ENCODE measurements at places on chromosomes 4 and X.

- no peak for DNase-seq
These were observed 61.5 kb upstream of the AP1S2 start for GRCh38 chrX:15915959-15916703.

- DNase-seq, result no peak
These were observed 50.3 kb downstream of the STPG2 start for GRCh38 chr4:98092833-98093439.

GRCh38 chrX:133542476-133542875 lies 127.2 kb upstream of the GPC4 start:
- no peak for DNase-seq

DNA sequence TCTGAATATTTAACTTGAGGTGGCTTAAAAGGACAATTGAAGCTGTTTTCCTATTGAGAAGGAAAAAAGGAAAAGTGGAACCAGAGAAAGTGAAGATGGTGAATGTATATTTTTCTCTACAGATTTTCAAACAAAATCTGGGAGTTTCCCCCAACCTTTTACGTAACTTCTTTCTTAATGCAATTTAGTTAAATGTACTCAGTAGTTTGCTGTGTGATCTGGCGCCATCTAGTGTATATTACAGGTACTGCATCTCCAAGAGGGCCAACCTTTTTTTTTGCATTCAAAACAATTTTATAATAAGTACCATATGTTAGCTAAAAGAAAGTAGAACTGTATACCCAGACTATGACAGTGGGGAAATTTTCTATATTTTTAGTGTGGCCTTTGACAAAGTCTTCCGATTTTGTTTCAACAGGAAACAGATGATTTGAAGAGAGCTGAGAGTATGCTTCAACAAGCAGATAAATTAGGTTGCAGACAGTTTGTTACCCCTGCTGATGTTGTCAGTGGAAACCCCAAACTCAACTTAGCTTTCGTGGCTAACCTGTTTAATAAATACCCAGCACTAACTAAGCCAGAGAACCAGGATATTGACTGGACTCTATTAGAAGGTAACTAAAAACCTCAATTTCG lies 82.0 kb downstream of the PLS3 start:
- DNase-seq, result peak; percentile 0

- DNase-seq, result no peak
These were observed 206.5 kb upstream of the ANXA10 start for GRCh38 chr4:167885872-167886271.

- DNase-seq, result no peak
These were observed 14.3 kb upstream of the FAM241A start for GRCh38 chr4:112130906-112131305.

- no peak for DNase-seq
These were observed 32.6 kb upstream of the NAA11 start for GRCh38 chr4:79358438-79358837.

GRCh38 chr4:186551849-186552248 lies 3.5 kb downstream of the MTNR1A start:
- DNase-seq, result no peak

DNA sequence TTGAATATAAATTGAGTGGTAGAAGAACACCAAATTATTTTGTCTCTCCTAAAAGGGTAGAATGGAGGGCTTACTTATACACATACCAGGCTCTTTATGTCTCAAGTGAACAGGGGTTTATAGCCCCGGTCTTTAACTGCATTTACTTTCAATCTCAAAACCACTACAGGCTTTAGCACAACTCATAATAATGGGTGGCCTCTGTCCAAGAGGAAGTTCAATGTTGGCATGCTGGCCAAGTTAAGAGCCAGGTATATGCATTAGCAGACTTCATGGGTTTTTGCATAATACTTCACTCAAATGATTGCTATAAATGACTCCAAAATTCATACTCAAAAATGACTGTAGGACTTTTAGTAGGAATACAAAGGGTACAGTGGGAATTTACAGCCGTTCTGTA lies 118.5 kb upstream of the OTUD4 start:
- no peak for DNase-seq

DNA sequence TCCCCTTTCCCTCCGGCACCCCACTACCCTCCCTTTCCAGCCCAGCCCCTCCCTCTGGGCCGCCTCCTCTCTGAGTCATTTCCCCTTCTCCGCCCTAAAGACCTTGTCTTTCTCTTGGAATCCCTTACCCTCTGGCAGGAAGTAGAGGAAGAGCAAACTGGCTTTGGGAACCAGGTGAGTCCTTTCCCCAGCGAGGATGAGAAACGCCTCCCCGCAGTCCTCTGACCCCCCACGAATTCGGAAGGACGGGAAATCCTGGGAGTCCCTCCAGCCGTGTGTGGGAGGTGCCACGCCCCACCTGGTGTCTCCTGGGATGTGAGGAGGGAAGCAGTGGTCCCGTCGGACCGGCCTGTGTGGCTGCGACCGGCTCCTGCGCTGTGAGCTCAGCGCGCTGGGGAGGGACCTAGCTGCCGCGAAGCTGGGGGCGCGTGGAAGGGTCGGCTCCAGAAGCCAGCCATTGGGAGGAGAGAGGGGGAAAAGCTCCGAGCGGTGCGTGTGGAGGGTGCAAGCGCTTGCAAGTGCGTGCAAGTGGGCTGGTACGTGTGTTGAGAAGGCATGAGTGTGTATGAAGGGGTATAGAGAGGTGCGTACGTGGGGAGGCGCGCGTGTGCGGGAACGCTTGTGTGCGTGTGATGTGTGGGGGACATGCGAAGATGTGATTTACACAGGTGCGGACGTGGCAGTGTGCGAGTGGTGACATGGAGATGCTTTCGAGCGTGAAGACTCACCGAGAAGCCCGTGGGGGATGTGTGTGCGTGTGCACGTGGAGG lies 46.3 kb downstream of the TEX13B start:
- DNase-seq, result no peak

- DNase-seq, result no peak
These were observed 38.4 kb downstream of the GRSF1 start for GRCh38 chr4:70801265-70801809.

GRCh38 chr4:97500423-97500822 lies 642.9 kb downstream of the STPG2 start:
- DNase-seq, result no peak

GRCh38 chr4:18111081-18111480 lies 89.5 kb upstream of the LCORL start:
- no peak for DNase-seq

DNA sequence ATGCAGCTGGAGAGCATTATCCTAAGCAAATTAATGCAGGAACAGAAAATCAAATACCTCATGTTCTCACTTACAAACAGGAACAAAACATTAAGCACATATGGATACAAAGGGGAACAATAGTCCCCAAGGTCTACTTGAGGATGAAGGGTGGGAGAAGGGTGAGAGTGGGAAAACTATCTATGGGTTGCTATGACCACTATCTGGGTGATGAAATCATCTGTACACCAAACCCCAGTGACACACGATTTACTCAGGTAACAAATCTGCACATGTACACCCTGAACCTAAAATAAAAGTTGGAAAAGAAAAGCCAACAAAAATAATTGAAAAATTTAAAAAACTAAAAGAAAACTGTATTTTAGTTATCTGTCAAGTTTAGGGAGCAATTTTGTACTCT lies 5.9 kb downstream of the HPGD start:
- DNase-seq, result no peak

- DNase-seq, result no peak
These were observed 33.5 kb upstream of the RASSF6 start for GRCh38 chr4:73653695-73654106.

DNA sequence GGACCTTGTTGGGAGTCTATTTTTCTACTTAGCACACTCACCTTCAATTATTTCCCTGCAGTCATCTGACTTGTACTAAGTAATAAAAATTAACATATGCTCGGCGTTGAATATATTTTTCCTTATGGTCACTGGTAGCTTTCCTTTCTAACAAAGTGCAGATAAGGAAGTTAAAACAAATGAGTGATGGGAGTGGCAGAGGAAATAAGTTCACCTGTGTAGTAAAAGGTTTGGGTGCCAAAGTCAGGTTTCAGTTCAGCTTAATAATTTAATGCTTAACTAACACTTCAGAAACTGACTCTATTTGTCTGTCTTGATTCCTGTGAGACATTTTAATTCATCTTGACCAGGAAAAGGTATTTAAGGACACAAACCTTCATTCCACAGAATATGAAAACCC lies 184.4 kb downstream of the PCDH7 start:
- no peak for DNase-seq

GRCh38 chr4:181835348-181835747 lies 407.9 kb upstream of the TENM3 start:
- no peak for DNase-seq

- no peak for DNase-seq
These were observed 40.3 kb downstream of the ATP11C start for GRCh38 chrX:139892512-139892911.

DNA sequence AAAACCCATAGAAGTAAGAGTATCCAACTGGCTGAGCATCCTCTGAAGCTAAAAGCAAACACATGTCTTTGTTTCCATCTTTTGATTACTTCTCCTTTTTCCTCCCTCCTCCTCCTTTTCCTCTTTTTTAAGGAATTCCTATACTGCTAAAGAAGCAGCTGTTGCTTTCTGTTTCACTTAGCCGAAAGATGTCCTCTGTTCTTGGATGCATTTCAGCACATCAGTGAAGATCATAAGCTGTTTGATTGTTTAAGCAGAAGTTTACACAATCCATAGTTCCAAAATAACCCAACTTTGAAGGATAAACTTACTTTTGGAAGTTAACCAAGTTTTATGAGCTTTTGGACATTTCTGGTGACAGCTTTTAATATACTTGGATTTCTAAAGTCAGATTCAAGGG lies 55.1 kb upstream of the TNIP3 start:
- no peak for DNase-seq

DNA sequence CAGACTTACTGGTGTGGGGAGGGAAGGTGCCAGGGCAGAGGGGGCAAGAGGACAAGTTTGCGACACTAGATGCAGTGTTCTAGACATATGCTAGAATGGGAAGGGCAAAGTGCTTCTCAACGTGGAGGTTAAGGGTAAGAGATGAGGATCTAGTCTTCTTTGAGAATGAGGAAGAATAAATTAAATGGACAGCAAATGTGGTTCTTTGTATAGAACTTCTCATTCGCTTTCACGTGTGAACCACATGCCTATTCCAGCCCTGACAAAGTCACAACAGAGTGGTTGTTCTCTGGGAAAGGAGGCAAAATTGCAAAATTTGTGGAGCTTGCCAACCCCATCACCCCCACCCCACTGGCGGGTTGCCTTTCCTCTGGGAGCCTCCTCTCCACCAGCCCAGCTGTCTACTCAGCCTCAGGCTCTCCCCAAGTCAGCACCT lies 1.5 kb upstream of the ANXA5 start:
- DNase-seq, result no peak

DNA sequence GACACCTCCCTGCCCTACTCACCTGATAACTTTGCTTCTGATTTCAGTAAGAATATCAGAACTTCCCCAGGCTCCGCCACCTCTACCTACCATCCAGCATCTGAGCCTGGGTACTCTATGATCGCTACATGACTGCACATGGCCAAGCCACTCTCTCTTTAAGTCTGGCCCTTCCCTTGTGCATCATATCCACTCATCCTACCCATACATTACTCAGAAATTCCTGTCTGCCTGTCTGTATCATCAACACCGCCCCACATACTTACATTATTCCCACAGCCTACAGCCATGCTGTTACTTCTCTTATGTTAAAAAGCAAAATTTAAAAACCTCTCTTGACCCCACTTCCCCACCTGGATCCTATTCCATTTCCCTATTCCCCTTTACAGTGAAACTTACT lies 84.7 kb downstream of the SCD5 start:
- no peak for DNase-seq

GRCh38 chr4:110484029-110484428 lies 8.1 kb downstream of the ENPEP start:
- no peak for DNase-seq

DNA sequence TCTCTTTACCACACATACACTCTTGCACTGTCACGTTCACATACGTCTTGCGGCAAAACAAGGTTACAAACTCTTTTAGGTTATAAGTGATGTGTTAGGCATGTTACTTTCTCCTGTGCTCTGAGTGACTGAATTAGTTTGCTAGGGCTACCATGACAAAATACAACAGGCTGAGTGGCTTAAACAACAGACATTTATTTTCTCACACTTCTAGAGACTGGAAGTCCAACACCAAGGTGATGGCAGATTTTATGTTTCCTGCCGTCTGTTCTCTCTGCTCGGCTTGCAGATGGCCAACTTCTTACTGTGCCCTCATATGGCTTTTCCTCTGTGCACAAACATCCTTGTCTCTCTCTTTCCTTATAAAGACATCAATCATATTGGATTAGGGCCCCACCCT lies 1224.3 kb upstream of the TENM3 start:
- no peak for DNase-seq

- DNase-seq, result no peak
These were observed 850 bp downstream of the IGBP1 start for GRCh38 chrX:70134116-70134477.

DNA sequence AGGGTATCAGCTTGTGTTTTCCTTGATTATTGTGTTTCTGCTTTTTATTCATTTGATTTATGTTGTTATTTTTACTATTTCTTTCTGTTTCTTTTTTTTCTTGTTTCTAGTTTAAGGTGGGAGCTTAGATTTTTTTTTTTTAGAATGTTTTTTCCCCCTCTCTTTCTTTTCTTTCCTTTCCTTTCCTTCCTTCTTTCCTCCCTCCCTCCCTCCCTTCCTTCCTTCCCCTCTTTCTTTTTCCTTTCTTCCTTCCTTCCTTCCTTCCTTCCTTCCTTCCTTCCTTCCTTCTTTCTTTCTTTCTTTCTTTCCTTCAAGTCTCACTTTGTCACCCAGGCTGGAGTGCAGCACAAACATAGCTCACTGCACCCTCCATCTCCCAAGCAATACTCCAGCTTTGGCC lies 31.4 kb upstream of the PRDM8 start:
- no peak for DNase-seq

DNA sequence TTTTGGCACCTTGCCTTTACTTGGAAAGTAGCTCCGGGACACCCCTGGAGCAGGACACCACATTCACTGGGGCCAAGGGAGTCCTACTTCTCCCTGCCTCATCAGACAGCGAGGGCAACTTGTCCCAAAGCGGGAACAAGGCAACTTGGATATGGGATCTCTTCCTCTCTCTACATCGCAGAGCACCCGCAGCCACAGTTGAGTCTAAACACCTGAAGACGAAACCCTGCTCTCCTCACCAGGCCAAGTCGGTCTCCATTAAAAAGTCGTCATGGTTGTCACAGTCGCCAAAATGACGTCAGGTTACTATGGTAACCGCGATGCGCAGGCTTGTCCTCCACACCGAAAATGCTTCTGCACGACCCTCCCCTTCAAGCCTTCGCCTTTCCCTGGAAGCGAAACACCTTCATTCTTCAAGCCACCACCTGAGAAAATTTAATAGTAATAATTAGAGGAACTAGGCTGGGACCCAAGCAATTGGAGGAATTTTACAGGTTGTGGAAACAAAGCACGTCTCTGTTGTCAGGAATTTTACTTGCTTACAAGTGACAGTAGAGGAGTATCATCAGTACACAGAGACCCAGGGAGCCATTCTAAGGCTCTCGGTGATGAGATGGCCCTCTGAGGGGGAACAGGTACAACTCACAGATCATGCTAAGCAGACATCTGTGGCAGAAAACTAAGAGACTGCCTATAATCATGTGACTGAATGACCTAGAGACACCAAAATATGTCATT lies 30.5 kb upstream of the TCEAL4 start:
- DNase-seq, result peak; percentile 37
